ENCODE measurements at places on chromosomes 7 and 10.

DNA sequence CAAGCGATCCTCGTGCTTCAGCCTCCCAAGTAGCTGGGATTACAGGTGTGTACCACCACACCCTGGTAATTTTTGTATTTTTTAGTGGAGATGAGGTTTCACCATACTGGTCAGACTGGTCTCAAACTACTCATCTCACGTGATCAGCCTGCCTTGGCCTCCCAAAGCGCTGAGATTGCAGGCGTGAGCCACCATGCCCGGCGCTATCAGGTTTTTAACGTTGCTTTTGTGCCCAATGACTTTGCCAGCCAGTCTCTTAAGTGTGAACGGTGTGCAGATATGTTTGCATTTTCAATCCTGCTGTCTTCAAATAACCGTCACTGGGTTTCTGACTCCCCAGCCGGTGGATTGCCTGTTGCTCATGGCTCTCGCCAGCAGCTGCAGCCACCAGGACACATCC lies 201.8 kb upstream of the PPP2R2D start:
- no peak for DNase-seq

- no peak for DNase-seq
Observed at GRCh38 chr7:85103357-85103756, 83.5 kb downstream of the SEMA3D start.

DNA sequence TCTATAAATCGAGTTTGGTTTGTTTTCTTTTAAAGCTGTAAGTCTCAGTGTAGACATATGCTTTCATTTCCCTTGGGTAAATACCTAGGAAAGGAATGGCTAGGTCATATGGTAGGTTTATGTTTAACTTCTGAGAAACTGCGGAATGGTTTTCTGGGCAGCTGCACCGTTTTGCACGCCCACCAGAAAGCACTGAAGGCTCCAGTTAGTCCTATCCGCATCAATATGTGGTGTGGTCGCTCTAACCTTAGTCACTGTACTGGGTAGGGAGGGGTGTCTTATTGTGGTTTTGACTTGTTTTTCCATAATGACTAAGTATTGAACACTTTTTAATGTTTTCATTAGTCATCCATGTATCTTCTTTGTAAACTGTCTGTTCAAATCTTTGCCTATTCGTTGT lies 279.5 kb upstream of the AKR1E2 start:
- no peak for DNase-seq

GRCh38 chr7:24707988-24708615 lies 49.2 kb downstream of the GSDME start:
- no peak for DNase-seq

DNA sequence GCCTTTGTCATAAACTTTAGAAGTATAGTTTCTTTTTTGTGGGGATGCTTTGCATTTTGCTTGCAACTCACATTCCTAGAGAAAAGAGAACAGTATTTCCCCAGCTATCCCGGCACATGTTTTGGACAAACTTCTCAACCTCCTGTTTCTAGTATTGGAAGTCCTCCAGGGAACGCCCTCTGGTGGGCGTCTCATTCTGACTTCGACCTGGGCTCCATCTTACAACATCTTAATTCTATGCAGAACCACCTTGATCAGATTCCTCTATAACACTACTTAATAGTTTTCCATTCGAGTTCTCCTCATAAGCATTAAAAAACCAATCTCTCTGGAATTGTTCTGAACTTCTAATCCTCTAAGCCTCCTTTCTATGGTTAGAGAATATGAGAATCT lies 139.5 kb upstream of the FZD8 start:
- no peak for DNase-seq

DNA sequence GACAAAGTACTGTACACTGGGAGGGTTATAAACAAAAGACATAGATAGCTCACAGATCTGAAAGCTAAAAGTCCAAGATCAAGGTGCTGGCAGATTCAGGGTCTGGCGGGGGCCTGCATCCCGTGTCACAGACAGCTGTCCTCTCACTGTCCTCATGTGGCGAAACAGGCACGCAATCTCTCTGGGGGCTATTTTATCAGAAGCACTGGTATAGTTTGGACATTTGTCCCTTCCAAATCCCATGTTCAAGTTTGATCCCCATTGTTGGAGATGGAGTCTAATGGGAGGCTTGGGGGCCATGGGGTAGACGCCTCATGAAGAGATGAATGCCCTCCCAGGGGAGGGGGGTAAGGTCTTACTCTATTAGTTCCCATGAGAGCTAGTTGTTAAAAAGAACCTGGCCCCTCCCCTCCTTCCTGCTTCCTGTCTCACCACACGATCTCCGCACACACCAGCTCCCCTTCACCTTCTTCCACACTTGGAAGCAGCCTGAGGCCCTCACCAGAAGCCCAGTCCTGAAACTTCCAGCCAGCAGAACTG lies 72.5 kb upstream of the UCN3 start:
- DNase-seq, result no peak

GRCh38 chr7:44769776-44770294 lies 21.2 kb downstream of the ZMIZ2 start:
- DNase-seq, result no peak

- DNase-seq, result peak; percentile 53
Observed at GRCh38 chr7:114415064-114415989, 712 bp downstream of the FOXP2 start.

- DNase-seq, result no peak
Observed at GRCh38 chr10:73097305-73097670, 622 bp upstream of the P4HA1 start.

DNA sequence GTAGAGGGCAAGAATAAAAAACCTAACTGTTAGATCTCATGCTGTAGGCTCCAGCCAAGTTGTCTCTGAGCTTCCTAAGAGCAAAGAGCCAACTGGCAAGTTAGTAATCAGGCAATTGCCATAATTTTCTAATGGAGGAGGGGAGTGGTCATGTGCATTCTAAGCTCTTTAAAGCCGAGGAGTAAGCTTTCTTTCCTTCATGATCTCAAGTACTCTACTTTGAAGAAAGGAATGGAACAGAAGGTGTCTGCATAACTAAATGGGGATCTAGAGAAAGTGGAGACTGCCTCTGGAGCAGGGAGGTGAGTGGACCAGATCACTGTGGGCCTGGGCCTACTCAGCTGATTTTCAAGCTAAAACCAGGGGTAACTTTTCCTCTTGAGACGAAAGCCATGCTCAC lies 37.7 kb upstream of the TOMM7 start:
- DNase-seq, result peak; percentile 77

GRCh38 chr10:49172061-49172776 lies 16.0 kb downstream of the TMEM273 start:
- DNase-seq, result no peak

DNA sequence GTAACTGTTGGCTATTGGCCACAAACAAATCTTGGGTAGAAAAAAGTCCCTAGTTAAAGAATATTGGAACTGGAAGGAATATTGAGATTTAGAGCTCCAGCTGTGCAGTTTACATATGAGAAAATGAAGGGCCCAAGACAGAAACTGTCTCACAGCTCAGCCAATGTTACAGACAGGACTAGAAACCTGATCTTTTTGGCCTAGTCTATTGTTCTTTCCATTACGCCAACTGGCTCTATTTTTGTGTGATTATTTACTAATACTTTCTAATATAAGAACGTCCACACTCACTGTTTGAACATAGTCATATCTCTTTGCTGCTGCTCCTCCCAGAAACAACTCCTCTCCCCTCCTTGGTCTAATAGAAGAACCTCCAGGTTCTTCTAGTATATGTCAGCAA lies 1.2 kb downstream of the WEE2 start:
- no peak for DNase-seq

GRCh38 chr7:26198781-26199169 lies 1.8 kb downstream of the HNRNPA2B1 start:
- DNase-seq, result no peak

DNA sequence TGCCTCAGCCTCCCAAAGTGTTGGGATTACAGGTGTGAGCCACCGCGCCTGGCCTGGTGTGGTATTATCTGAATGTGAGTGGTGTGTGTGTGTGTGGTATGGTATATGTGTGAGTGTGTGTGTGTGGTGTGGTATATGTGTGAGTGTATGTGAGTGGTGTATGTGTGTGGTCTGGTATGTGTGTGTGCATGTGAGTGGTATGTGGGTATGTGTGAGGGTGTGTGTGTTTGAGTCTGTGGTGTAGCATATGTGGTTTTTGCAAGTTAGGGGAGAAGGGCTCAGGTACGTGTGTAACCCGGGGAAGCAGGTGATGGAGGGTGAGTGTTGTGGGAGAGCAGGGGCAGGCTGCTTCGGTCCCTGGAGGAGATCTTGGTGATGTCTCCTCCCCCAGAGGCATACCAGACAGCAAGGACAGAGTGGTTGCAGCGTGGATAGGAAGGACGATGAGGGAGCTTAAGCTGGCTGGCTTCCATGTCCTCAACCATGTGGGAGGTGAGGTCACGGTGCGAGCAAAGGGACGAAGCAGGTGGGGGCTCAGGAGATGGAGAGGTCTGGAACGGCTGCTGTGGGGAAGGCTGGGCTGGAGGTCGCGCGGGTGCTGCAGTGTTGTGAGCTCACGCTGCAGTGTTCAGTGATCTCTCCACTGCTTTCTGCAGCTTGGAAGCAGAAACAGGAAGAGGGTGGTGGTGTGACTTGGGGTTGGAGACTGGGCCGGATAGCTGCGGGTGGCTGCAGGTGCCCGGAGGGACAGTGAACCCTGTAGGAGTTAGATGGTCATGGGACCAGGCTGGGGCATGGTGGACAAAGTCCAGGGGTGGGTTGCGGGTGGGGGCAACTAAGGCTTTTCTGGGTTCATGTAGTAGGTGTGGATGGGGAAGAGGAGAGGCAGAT lies 5.0 kb downstream of the ZYX start:
- DNase-seq, result no peak

DNA sequence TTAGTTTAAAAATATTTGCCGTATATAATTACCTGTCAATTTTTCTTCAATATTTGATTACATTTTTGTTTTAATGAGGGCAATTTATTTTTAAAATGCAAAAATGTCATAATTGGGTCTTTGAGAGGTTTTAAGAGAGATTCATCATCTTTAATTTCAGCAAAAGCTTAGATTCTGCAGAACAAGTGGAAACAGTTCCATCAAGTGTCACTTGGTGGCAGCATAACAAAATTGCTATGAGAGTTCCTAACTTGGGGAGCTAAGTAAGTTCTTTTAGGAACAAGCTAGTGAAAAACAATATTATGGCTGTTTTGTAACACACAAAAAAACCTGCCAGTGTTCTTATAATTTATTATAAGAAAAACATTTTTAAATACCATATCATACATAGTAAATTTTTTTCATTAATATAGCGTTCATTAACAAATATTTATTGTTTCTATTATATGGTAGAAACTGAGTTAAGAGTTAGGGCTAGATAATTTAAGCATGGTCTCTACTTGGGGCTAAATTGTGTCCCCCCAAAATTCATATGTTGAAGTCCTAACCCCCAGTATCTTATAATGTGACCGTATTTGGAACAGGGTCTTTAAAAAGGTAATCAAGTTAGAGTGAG lies 155.2 kb downstream of the MAGI2 start:
- DNase-seq, result no peak

DNA sequence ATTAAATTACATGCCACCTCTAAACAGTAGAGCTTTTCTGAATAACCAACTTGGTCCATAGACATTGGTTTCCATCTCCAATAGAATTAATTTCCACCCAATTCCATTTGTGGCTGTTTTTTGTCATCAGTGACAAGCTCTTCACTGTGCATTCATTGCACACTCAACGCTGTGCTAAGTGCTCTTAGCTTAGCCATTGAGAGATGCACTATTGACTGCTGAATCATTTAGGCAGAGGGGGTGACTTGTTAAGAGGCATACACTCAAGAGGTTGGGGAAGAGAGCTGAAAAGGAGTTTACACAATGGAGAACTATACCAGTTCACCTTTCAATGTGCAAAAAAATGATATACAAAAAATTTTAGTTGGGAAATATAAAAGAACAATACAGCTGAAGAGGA lies 31.9 kb upstream of the CBLL1 start:
- no peak for DNase-seq

GRCh38 chr7:93719546-93719945 lies 145.0 kb upstream of the CALCR start:
- no peak for DNase-seq

- DNase-seq, result no peak
Observed at GRCh38 chr10:110110338-110110737, 97.1 kb upstream of the MXI1 start.

- no peak for DNase-seq
Observed at GRCh38 chr7:80600046-80600445, 38.4 kb upstream of the CD36 start.

- no peak for DNase-seq
Observed at GRCh38 chr7:36605261-36606051, 118.8 kb downstream of the AOAH start.

GRCh38 chr7:137879357-137880158 lies 32.8 kb upstream of the DGKI start:
- DNase-seq, result no peak

- DNase-seq, result no peak
Observed at GRCh38 chr10:88493691-88494483, 89.2 kb downstream of the RNLS start.

DNA sequence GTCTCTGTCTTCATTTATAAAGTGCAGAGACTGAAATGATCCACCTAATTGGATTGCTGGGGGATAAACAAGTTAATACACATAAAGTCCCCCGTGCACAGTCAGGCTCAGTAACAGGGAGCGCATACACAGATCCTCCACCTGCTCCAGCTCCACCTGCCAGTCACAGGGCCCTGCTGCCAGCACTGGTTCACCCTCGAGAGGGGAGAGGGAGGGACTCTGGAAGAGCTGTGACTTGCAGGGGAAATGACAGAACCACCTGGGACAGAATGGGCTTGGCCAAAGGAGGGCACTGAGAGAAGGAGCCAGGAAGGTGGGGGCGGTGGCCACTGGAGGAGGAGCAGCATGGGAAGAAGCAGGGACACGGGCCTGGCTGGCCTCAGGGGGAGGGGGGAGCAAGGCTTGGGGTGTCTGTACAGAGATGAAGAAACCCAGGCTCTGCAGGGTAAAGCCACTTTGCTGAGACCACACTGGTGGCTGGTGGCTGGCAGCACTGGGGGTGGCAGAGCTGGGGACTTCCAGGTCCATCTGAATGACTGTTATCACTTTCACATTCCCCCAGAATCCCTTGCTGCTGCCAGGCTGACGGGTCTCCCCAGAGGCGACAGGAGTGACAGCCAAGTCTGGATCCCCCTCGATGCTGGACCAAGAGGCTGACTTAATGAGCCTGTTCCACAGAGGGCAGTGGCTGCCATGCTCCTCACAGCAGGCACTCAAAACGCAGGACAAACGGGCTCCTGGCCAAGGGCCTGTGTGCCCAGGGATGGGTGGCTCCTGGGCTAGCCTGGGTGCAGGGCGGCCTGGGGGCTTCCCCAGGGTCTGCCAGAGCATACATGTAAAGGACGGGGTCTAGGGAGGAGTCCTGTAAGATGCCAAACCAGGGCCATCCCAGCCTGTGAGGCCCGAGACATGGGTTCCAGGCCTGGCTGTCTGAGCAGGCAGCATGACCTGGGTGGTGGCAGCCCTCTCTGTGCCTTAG lies 151.1 kb downstream of the SH3PXD2A start:
- no peak for DNase-seq

- DNase-seq, result peak; percentile 9
Observed at GRCh38 chr7:50068850-50069551, 24.0 kb downstream of the ZPBP start.

DNA sequence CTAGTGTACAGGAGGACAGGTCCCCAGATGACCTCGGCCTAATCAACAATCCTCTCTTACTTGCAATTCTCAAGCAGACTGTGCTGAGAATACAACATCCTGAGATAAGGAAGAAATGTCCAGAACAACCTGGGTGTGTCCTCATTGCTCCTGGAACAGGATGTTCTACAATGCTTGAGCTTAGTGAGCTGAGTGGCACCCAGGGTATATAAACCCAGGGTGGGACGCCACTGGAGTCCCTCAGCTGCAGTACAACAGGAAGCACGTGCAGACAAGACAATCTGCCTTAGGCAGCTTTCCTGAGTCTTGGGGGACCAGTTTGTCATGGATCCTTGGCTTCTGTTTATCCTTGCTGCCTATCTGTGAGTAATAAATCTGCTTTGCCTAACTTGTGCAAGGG lies 27.7 kb upstream of the SLC25A13 start:
- no peak for DNase-seq

GRCh38 chr7:125254566-125254965 lies 324.9 kb upstream of the POT1 start:
- no peak for DNase-seq

Measured in NCI-H446 treated with DMSO at 0.1 percent for 48 hours (cell line).